ENCODE measurements at places on chromosomes 7 and 10.

DNA sequence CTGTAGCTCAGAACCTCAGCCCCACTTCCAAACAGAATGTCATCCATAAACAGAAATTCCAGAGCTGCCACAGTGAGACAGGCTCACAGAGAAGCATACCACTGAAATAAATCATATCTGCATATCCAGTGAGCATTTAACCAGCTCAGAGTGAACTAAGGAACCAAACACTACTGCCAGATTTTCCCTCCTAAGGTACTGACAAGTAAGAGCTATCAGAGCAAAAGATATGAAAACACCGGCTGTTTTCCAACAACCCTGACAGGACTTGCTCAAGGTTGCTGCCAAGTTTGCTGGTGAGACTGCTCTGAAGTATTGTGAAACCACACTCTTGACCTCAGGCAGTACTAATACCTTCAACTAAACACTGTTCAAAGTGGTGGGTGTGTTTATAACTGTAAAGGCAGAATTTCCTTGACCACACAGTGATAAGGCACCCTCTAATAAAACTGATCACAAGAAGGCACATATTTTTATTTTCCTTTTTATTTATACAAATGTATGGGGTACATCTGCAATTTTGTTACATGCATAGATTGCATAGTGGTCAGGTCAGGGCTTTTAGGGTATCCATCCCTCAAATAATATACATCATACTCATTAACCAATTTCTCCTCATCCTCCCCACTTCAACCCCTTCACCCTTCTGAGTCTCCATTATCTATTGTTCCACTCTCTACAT is 18.3 kb downstream of the SGMS1 start:
- DNase-seq, result no peak

GRCh38 chr10:58723186-58723585 is 210.5 kb downstream of the BICC1 start:
- no peak for DNase-seq

GRCh38 chr7:24456526-24457218 is 116.6 kb upstream of the PALS2 start:
- no peak for DNase-seq

GRCh38 chr10:53839440-53840039 is 961.5 kb downstream of the PCDH15 start:
- no peak for DNase-seq

GRCh38 chr10:31522820-31523219 is 203.8 kb downstream of the ZEB1 start:
- DNase-seq, result no peak

- DNase-seq, result no peak
Observed at GRCh38 chr7:41222746-41223145, 480.1 kb downstream of the INHBA start.

DNA sequence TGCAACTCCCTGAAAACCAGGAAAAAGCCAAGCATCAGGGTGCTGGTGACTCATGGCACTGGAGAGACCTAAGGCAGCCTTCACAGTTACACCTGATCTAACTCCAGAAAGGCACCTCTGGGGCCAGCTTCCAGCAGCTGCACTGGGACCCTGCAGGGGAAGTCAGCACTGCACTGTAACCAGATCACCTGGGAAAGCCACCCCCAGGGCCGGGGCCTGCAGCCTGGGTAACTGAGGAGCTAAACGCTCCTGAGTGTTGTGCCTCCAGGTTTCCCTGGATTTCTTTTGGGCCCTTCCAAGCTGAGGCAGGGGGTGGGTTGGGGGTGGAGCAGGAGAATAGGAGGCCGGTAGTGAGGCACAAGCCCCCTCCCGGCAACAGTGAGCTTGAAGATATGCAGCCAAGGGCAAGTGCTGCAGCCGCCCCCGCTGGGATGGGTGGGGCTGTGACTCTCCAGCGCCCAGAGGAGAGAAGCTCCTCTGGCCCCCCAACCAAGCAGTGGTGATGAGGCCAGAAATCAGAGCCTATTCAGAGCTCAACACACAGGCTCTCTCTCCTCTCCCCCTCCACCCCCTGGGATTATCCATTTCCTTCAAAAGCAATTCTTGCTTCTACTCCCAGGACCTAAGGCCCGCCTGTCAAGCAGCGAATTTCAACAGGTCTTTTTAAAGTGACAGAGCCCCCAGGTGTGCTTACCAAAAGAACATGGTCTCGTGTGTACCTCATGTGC is 2.6 kb downstream of the CXCL12 start:
- no peak for DNase-seq

All from activated CD4-positive, alpha-beta memory T cell treated with anti-CD3 and anti-CD28 coated beads for 36 hours (primary cell).